ENCODE measurements at places on chromosomes 12 and 14.

- DNase-seq: no peak
Observed at GRCh38 chr12:27682534-27682933, 13.7 kb upstream of the REP15 start.

DNA sequence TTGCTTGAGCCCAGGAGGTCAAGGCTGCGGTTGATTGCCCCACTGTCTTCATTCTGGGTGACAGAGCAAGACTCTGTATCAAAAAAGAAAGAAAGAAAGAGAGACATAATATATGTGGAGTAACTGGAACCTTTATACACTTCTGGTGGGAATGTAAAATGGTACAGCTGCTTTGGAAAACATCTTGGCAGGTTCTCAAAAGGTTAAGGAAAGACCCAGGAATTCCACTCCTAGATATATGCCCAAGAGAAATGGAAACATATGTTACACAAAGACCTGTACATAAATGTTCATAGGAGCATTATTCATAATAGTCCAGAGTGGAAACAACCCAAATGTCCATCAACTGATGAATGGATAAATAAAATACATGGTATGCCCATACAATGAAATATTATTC, 7.2 kb downstream of the RBMS2 start:
- DNase-seq: no peak

DNA sequence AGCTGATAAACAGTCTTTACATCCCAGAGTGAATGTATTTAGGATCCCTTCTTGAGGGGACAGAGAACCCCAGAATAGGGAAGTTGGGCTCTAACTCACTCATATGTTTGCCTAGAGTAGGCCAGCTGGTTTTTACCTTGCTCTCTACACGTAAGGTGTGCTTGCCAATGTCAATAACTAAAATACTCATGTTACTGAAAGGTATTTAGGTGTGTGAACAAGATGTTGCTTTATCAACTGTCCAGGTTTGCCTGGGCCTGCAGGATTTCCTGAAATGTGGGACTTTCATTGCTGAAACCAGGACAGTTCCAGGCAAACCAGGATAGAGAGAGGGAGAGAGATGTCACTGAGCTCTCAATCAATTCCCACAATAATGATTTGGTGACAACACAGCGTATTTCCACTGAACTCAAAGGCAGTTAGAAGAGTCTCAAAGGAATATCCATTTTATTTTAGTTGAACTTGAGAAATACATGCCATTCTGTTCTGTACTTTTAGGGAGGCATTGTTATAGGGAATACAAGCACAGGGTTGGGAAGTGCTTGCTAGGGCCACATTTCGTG, 171.7 kb downstream of the NRXN3 start:
- no peak for DNase-seq

GRCh38 chr12:117098361-117099217, 627 bp downstream of the TESC start:
- DNase-seq: peak; percentile 40

GRCh38 chr12:96246926-96247505, 52.8 kb downstream of the ELK3 start:
- DNase-seq: no peak

- DNase-seq: no peak
Observed at GRCh38 chr12:97642911-97643310, 180.3 kb downstream of the RMST start.

GRCh38 chr12:88185988-88186387, 43.9 kb downstream of the TMTC3 start:
- no peak for DNase-seq

- DNase-seq: no peak
Observed at GRCh38 chr14:71733210-71733883, 198.9 kb upstream of the RGS6 start.

DNA sequence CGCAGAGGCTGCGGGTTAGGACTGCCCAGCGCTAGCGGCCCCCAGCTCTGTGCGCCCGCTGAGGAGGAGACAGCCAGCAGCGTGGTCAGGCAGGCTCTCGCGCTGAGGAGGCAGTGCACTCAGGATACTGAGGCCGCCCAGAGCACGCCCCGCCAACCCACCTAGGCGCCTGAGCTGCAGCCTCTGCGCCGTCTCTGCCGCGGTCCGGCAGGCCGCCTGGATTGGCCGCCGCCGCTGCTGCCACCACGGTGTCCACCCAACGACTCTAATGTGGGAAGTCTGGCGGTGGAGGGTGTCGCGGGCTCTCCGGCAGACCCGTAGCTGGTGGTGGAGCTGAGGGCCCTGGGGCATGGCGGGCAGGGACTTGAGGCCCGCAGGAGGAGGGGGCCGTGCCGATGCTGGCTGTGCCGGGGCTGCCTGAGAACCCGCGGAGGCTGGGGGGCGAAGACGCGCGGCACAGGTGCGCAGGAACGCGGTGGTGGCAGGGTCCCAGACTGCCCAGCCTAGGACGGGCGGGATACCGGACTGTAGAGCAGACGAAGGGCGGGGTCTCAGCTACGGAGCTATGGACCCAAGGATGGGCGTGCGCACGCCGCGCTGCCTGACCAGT, 69.9 kb downstream of the ASCL4 start:
- no peak for DNase-seq

DNA sequence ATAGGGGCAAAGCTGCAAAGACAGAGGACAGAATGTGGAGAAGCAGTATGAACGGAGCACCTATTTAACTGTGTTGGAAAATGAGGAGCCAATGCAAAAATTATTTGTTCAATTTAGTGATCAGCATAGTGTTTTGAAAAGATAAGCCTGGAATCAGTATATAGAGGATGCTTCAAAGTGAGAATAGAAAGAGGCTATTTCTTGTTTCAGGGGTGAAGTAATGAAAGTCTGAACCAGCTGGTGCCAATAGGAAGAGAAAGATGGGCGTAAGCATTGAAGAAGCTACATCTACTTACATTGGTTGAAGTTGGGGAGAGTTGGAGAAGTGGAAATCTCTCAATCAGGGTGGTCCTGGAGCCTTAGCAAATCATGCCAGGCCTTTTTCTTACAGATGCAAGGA, 77.3 kb upstream of the SLC38A4 start:
- no peak for DNase-seq

DNA sequence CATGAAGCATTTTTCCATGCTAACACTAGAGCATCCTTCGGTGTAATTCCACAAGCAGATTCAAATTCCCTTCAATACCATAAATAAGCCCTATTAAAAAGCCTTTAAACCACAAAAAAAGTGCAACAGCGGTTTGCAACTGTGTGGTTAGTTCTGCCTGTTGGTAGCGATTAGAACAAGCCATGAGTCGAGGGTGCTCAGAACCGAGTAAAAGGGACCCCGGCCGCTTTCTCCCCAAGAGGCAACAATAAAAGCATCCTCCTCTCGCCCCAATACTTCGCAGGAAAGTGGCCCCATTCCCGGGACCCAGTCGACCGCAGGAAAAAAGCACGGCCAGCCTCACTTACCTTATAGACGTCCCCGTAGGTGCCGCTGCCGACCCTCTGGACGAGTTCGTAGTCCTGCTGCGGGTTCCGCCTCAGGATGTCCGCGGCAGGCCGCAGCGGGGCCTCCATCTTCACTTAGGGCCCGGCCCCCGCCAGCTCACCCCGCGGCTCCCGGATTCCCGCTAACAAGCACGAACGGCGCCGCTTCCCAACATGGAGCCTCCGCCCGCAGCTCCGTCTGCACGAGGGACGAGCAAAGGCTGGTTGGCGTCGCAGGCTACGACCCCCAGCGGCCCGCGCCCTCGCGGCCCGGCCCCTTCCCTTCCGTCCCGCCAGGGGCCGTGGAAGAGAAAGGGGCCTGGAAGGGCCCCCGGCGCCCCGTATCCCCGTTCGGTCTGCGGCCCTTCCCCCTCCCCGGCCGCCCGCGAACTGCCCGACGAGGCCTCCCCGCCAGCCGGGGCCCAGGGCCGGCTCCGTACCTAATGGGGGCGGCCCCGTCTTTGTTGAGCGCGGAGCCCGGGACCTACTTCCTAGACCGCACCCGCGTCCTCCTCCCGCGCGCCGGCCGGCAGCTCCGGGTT, 521 bp downstream of the MAP4K5 start:
- DNase-seq: no peak

DNA sequence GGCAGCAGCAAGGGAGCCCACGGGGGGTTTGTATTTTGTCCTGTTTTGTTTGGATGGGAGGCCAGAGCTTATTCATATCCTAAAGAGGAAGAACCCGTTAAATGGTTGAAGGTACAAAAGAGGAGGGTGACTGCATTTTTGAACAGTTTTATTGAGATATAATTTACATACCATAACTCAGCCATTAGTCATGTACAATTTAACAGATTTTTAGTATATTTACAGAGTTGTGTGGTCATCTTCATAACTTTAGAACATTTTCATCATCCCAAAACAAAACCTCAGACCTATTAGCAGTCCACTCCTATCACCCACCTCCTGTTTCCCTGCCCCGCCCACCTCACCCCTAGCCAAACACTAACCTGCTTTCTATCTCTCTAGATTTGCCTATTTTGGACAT, 12.6 kb downstream of the NRDE2 start:
- no peak for DNase-seq

- no peak for DNase-seq
Observed at GRCh38 chr12:28294300-28294699, 104.0 kb downstream of the CCDC91 start.

- DNase-seq: no peak
Observed at GRCh38 chr14:50039734-50040400, 76.5 kb downstream of the VCPKMT start.

DNA sequence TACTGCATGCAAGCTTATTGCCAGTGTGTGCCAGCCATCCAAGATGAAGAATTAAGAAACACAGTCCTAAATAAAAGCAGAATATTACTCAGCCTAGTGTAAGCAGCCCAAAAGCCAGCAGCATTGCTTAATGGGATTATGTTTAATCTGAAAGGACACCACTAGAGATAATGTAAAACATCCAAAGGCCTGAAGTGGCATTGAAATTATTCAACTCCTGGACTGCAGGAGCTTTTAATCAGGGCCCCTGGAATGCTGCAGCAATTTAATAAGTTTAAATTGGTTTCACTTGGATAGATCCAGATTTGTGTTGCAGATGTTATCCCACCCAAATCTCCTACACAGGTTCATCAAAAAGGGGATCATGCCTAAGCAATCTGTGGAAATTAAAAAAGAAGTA, 193.0 kb downstream of the C12orf50 start:
- DNase-seq: no peak

GRCh38 chr12:50110762-50111351, 1.2 kb upstream of the COX14 start:
- DNase-seq: peak; percentile 43

- no peak for DNase-seq
Observed at GRCh38 chr12:48184549-48184922, 1.1 kb downstream of the CCDC184 start.

GRCh38 chr12:102182635-102183034, 15.0 kb downstream of the PMCH start:
- DNase-seq: no peak

GRCh38 chr12:116382686-116383530, 105.4 kb upstream of the MED13L start:
- DNase-seq: no peak

DNA sequence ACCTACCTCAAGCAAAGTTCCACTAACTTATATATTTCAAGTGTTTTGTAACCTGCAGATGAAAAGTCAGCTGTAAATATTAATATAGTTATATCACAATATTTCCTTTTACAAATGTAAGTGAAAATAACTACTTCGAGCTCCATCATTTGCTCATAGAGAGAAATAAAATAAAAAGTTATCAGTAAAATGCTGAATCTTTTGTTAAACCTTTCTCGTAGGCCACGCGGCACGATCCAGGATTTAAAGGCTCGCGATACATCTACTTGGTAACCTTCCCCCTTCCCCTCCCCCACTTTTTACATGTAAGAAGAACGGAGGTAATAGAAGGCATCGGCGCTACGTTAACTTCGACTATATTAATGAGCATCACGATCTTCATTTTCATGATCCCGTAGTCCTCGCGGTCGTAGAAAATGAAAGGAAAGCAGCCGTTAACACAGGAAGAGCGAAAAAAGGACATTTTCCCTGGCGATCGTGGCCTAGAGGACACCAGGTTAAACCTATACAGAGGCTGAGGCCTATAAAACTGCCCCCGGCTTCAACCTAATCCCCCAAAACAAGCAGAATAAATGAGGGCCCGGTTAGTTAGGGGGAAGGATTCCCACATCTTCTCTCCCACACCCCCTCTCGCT, 508 bp downstream of the HNRNPC start:
- no peak for DNase-seq

GRCh38 chr12:45098766-45099165, 47.9 kb upstream of the DBX2 start:
- no peak for DNase-seq

DNA sequence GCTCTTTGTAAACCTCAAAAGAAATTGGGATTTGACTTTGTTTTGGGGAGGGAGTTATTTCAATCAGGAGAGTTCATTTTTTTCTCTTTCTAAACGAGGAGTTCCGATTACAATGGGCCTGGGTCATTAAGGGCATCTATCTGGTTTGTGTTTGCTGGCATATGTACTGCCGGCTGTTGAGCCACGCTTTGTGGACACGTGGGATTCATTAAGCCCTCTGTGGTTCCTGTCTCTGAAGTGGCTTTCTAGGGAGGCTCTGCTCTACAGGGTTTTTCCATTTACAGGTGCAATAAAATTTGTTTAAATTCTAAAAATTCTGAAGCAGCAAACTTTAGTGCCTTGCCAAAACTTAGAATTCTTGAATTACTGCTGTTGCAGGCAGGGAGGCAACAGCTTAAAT, 57.9 kb downstream of the GNS start:
- no peak for DNase-seq

- no peak for DNase-seq
Observed at GRCh38 chr14:94907626-94908261, 137.8 kb upstream of the GSC start.

GRCh38 chr14:102821252-102821651, 44.0 kb downstream of the TRAF3 start:
- DNase-seq: no peak

- no peak for DNase-seq
Observed at GRCh38 chr14:33529787-33530757, 420.8 kb downstream of the EGLN3 start.

DNA sequence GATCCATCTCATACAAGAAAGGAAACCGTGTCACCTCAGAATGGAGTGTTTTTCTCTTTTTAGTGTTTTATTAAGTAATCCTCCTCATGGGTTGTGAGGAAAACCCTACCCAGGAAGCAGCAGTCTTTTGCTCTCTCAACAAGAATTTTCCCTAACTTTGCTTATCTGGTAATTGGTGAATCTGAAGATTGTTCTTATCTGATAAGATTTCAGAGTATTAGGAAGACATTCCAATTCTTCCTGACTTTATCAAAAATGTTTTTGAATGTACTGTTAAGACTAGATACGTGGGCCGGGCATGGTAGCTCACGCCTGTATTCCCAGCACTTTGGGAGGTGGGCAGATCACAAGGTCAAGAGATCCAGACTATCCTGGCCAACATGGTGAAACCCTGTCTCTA, 86.0 kb downstream of the PHLDA1 start:
- DNase-seq: no peak

GRCh38 chr12:59452746-59453145, 143.1 kb upstream of the SLC16A7 start:
- DNase-seq: no peak

- DNase-seq: no peak
Observed at GRCh38 chr12:107032266-107032665, 45.3 kb upstream of the MTERF2 start.
